ENCODE measurements at places on chromosomes 6 and 20.

DNA sequence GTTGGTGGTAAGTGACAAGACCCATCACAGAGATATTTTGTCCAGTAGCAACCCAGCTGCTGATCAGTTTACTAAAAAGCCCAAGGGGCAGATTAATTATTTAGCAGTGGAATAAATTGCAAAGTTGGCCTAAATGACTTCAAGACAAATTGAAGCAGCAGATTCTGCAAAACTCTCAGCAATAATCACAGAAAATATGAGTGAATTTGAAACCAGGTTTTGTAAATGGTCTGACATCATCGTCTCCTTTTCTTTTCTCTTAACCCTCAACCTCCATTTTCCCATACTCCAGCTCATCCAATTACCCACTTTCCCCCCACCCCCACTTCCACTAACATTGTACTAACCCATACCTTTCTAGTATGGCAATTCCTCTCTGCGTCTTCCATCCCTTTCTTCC, 11.3 kb upstream of the PTPRK start:
- no peak for DNase-seq

- no peak for DNase-seq
These were observed 5.3 kb downstream of the NHLRC1 start for GRCh38 chr6:18117136-18117535.

- no peak for DNase-seq
These were observed 99.9 kb downstream of the TCP11 start for GRCh38 chr6:35041086-35041861.

DNA sequence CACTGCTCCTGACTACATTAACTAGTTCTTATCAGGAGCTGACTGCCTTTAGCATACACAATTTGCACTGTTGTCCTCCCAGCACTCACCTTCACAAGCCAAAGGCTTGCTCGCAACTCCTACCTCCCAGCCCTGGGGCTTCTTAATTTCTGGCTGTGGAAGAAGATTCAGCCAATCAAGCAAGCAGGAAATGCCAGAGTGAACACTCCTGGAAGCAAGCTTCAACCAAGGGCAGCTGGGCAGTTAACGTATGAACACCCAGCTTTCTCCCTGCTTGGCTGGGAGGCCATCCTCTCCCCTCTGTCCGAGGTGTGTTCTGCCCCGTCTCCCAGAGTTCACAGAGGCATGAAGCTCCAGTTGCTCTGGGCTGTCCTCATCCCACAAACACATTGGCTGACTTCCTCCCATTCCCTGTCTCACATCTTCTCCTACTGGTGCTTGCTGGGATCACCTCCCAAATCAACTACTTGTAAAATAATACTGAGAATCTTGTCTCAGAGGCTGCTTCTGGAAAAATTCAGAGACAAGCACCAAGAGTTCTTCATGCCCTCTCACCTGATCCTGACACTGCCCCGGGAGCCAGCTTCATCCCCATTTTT, 15.3 kb upstream of the SRSF6 start:
- no peak for DNase-seq

DNA sequence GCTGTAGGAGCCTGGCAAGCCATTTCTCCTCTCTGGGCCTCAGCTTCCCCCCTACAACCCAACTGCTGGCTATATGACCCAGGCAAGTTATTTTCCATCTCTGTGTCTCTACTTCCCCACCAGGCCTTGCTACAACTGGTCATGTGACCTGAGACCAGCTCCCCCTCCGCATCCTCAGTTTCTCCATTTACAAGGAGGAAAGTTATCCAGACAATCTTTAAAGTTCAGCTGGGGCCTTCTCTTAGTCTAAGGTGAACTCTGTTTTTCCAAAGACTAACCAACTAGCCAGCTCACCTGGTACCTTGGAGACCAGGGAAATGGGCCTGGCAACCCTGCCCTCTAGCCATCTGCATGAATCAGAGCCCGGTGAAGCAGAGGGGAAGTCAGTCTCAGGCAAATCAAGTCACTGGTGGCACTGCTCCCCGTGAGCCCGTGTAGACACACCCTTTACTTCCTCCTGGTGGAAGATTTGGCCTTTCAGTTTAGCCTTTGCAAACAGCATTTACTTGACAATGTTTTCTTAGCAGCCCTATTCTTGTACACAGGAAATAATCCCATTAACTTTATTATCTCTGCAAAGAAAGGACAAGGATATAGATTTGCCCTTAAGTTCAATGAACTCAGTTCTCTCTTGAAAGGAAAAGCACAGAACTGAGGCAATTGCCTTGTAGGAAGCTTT, 157.7 kb downstream of the VEGFA start:
- DNase-seq: no peak

DNA sequence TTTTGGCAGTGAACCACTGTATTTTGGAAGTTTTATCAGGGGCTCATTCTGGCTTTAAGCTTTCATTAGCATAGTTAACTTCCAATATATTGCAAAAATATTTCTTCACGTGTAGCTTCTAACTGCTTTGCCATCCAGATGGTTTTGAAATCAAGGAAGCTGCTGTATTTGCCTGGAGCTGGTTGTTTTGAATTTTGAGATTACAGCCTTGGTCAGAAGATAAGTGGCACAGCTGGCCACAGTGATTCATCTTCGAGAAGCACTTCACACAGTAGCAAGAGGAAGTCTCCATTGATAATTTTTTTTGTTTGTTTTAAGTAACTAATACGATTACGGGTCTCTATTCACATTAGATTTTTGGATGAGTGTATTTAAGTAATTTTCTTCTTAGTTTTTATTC, 3.8 kb downstream of the APCDD1L start:
- DNase-seq: no peak

DNA sequence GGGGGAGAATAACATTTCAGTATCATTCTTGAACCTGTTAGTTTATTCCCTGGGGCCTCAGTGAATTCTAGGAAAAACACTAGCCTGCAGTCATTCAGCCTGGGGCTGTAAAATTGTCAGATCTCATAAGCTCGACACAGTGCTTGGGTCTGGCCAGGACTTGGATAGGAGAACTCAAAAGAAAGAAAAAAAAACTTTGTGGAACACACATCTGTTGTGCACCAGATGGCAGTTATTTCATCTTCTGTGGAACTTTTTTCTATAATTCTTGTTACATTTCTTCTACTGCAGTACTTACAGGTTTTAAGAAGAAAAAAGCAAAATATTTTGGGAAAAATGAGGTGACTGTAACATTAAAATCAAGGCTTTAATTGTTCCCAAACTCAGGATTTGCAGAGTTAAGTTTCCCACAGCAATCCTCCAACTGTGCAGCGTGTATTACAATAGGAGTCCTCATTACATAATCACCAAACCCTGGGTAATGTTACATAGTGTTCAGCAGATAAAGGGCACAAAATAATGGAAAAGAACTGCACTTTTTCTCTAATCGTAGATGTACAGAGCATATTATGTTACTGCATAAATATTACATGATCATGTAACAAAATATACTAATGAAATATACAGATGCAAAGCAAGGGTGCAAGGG, 531.1 kb upstream of the CITED2 start:
- DNase-seq: no peak

- DNase-seq: no peak
These were observed 131.8 kb upstream of the MLN start for GRCh38 chr6:33935439-33936080.

DNA sequence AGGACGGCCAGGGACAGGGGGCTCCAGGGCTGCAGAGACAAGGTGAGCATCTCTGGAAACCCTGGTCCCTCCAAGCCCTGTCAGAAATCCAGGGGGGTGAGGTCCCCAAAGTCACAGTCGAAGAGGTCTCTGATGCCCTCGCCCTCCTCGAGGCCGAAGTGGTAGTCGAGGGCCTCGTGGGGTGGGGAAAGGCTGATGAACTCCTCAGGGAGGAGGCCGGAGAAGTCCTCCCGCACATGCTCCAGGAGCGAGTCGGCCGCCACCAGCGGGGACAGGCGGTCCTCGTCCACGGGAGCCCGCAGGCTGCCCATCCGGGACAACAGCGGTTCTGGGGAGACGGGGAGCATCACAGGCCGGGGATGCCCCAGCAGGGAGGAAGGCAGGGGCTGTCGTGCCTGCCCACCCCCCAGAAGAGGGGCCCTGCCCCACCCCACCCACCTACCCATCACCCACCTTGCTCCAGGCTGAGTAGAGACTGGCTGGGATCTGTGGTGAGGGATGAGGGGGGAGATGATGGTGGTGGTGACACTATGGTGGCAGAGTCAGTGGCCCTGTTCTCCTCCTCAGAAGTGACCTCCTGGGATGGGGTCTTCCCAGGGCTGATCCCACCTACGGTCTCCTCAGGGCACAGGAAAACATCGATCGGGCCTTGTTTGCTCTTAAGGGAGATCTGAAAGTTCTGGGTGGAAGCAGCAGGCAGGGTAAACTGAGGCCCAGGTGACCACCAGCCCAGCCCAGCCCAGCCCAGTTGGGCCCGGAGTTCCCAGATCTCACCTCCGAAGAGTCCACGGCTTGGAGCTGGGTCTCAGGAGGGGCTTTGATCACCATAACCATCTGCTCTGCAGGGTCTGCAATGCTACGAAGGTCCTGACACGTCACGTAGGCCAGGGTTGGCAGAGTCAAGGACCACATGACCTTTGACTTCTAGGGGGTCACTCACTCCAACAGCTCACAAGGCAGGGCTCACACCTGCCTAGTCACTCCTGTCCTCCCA, 2.7 kb upstream of the NECAB3 start:
- DNase-seq: no peak

- no peak for DNase-seq
These were observed 61.4 kb upstream of the ASIP start for GRCh38 chr20:34179637-34180360.

DNA sequence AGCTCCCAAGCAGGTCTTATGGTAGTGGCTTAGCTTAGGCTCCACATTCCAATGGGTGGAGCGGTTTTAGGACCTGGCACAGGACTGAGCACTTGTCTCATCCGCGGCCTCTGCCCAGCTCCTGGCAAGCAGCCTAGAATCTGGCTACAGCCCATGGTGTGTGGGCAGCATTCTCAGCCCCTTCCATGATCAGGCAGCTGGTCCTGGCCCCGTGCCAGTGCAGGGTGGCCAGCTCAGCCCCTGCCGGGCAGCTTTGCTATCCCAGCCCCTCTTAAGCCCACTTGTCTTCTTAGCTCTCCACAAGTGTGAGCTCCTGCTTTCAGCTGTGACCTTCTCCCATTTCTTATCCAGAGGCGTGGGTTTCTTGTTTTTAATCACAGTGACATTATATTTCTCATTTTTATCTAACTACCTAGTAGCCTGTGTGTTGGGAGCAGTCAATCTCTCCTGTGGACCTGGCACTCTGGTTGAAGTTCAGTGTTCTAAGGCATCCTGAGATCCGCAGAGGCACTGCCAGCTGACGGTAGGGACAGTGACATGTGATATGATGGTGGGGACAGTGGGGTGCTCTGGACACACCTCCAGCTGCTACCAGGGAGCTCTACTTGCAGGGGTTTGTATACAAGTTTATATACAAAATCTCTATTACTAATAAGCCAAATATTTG, 119.9 kb upstream of the PRND start:
- no peak for DNase-seq

All from activated T-cell treated with anti-CD3 and anti-CD28 coated beads, Interleukin-2, amount 50 U/mL, for 1 hour (primary cell).